NCI-H1930 (cell line): ENCODE measurements at places on chromosomes 11 and 22.

GRCh38 chr11:63919267-63920125 lies 2.5 kb upstream of the RCOR2 start:
- DNase-seq, result no peak

DNA sequence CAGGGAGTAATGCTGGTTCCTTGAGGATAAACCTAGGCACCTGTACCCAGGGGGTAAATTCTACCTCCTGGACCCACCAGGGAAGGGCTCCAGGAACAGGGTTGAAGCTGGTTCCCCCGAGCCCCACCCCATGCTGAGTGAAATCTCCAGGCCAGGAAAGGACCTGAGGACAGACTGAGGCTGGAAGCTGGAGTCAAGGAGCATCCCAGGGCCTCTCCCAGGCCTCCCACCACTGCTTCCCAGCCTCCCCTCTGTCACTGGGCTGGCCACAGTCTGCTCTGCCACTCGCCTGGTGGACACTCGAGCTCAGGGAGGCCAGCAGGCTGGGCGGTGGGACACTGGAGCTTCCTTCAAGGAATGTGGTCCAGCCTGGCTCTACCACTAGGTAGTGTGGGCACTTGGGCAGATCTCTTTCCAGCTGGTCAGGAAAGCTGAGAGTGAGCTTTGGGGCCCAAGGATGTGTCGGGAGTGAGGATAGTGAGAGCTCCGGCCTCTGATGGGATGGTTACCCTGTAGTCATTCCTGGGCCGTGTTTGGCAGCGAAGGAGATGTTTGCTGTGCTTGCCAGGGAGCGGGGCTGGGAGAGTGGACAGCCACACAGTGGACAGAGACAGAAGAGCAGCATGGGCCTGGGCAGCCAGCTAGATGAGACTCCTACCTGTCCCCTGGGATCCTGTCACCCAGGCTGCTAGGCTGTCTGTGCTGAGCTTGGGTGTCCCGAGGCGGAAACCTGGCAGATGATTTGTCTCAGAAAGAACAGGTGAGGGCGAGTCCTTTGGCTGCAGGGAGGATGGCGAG lies 3.4 kb downstream of the OVOL1 start:
- DNase-seq, result no peak

DNA sequence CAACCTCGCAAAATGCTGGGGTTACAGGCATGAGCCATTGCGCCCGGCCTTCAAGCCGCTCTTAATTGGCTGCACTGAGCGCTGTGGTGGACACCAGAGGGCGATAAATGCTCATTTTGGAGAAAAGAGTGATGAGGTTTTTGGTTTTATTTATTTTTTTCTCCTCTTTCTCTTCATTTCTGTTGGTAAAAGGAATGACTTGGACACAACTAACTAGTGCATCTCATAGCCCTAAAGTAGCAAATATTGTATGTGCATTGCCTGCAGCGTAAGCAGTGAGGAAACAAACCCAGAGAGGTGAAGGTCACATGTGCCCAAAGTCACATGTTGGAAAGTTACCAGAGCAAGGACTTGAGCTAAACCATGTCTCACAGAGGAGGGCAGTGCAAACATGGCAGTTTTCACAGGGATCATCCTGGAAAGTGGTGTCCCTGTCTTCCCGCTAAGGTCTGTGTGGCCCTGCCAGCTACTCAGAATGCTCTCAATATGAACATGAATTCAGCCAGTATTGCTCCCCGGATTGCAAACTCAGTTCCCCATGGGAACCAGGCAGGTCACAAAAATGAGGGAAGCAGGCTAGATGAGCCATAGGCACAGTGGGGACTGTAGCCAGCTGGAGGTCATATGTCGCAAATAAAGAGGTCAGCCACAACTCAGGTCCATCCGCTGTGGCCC lies 8.6 kb upstream of the CD82 start:
- no peak for DNase-seq

DNA sequence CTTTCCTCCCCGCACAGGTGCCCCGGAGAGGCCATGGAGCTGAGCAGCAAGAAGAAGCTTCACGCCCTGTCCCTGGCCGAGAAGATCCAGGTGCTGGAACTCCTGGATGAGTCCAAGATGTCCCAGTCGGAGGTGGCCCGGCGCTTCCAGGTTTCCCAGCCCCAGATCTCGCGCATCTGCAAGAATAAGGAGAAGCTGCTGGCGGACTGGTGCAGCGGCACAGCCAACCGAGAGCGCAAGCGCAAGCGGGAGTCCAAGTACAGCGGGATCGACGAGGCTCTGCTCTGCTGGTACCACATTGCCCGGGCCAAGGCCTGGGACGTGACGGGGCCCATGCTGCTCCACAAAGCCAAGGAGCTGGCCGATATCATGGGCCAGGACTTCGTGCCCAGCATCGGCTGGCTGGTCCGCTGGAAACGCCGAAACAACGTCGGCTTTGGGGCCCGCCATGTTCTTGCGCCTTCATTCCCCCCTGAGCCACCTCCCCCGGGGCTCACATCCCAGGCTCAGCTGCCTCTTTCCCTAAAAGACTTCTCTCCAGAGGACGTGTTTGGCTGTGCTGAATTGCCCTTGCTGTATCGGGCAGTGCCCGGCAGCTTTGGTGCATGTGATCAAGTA lies 1.3 kb downstream of the TIGD3 start:
- no peak for DNase-seq

GRCh38 chr11:16899708-16900303 lies 114.4 kb downstream of the PLEKHA7 start:
- no peak for DNase-seq
